ENCODE measurements at places on chromosomes 13 and 19.

DNA sequence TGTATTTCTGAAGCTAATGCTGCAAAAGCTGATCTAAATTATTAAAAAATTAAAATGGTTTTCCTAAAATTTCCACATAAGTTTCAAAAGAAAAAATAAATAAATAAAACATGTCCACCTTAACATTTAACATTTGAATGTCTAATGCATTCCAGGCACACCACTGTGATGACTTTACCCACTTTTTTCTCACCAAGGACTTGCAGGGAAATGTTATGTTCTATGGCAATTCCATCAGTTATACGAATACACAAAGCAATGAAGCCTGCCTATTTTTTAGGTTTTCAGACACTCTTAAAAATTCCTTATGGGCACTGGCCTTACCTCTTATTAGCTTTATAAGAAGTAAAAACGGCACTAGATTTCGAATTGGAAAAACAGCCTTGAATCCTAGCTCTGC is 10.2 kb downstream of the TSC22D1 start:
- DNase-seq = no peak

GRCh38 chr19:33821871-33822270 is 25.2 kb downstream of the KCTD15 start:
- no peak for DNase-seq

DNA sequence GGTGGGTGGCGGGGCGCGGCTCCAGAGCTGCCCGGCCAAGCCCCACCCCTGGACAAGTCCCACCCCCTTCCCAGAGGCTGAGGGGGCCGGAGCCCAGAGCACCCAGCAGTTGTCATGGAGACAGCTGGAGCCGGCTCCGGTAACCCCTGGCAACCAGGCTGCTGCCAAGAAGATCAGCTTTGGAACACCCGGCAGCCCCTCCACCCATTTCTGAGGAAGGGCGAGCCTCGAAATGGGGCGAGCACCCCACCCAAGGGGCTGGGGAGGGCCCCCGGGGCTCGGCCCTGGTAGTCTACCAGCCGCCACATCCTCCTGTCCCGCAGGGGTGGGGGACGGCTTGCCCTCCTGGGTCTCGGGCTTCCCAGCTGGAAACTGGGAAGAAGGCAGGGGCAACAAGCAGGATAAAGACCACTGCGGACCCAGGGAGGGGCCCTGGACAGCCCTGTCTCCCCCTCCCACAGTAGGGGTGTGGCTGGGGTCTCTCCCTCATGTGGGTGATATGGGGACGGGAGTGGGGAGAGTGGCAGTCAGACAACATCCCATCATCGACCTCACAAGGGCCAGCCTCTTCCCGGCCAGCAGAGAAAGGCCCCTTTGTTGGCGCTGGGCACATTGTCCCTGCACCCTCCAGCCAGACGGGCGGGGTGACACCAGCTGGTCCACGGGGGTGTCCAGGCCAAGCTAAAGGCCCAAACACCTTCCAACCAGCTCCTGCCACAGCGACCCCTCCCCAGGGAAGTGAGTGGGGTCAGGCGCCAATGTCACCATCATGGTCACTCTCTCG is 1.5 kb downstream of the CERS1 start:
- DNase-seq = no peak

DNA sequence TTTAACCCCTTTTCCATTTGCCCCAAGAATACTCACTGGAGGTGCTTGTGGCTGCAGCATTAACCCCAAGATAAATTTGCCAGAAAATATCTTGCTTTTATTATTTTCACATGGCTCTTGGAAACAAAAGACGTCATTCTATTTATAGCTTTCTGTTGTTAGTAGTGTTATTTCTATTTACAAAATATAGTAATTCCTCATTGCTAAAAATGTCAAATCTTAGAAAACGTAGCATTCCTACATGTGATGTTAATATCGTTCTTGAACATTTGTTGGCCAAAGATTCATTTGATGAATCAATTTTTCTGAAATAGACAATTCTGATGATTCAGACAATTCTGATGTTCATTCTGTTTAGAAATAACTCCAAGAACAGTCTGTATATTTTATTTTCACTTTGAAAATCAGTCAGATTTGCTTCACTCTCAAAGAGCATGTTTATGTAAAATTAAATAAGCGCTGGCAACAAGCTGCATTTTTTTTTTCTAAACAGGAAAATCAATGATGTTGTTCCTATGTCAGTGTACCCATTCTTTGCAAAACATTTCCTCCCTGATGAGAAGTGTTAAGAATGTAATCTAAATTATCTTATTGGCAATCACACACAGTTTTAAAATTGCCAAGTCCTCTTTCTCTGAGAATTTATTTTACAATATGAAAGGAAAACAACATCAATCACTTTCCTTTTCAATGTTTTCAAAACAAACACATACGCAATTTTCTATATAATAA is 334.0 kb downstream of the KCTD12 start:
- DNase-seq = no peak

DNA sequence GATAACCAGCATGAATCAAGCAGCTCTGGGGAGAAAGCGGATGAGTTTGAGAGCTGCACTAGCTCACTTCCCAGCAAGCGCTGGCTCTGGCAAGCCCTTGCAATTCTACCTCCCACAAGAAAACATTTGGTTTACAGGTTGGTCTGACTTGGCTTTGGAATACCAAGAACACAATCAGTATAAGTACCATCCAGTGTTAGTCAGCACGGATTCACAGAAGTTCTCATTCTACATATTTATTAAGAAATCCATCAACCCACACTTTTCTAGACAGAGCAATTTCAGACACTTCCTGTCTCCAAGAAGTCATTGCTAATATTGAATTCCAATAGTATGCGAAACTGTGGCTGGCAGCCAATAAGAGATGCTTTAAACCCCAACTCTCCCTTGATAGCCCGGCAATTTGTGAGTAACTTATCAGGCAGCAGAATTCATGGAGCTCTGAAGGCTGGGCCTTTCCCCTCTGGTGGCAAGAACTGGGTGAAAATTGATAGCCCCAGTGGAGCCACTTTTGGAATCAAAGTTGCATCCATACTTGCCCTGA is 59.4 kb upstream of the WASF3 start:
- DNase-seq = no peak

DNA sequence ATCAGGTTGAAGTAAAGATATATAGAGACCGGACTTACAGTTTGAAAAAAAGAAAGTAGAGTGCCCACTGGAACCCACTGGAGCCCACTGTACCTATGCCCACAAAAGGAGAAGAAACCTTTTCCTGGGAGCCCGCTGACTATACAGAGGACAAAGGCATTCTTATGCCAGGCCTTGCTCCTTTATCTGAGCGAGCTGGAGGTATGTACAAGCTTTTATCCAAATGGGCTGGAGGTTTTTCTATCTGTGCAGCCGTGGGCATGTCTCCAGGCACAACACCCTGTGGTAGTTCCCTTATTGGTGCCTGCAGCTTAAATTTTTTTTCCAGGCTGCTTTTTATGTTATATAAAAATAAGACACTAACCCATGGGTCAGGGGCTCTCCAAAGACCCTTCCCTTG is 8.4 kb downstream of the ZNF234 start:
- DNase-seq = no peak

DNA sequence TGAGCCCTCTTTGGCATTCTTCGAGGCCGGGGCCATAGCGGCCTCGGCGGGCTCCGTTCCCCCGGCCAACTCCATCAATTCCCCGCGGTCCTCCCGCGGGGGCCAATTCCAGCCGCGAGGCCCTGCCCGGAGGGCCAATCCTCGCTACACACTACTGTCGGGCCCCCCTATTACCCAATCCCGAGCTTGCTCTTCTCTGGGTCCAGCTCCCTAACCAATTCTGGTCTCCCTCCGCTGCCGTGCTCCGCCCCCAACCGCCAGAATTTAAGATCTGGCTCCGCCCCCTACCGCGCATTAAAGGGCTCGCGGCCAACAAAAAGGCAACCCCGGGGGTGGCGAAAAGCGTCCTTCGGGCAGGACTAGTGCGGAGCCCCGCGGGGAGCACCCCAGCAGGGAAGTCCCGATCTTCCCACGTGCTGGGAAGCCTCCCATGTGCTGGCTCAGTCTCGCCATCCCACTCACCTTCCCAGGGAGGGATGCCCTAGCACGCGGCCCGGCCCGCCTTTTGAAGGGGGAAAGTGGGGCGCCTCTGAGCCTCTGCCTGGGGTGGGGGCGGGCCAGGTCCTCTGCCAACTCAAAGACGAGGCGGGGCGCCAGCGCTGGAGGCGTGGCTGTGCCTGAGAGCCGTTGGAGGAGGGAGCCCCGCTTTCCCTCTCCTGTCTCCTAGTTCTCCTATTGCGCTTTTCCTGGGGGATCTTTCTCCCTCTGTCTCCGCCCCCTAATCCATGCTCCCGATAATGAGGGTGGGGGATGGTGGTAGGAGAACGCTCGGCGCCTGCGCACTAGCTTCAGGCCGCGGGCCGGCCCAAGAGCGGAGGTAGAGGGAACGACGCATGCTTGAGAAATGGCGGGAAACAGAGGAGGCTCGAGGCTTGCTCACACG is 3.5 kb downstream of the LIPE start:
- DNase-seq = peak; percentile 83

DNA sequence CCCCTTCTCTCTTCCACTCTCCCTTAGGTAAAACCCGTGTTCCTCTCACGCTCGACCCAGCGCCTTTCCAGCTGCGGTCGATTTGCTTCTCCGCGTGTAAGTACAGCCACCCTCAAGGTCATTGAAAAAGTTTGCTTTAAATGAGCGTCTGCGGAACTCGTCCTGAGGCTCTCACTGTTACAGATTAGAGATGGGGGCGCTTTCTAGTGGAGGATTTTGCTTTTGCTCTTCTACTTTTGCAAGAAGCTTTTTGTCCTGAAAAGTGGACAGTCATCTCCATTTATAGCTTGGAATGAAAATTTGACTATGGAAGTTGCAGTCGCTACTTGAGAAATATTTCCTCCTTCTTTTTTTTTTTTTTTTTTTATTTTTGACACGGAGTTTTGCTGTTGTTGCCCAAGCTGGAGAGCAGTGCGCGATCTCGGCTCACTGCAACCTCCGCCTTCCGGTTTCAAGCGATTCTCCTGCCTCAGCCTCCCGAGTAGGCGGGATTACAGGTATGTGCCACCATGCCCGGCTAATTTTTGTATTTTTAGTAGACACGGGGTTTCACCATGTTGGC is 595 bp upstream of the RAB20 start:
- DNase-seq = no peak

- no peak for DNase-seq
Observed at GRCh38 chr19:47735131-47735530, 10.2 kb upstream of the NOP53 start.

DNA sequence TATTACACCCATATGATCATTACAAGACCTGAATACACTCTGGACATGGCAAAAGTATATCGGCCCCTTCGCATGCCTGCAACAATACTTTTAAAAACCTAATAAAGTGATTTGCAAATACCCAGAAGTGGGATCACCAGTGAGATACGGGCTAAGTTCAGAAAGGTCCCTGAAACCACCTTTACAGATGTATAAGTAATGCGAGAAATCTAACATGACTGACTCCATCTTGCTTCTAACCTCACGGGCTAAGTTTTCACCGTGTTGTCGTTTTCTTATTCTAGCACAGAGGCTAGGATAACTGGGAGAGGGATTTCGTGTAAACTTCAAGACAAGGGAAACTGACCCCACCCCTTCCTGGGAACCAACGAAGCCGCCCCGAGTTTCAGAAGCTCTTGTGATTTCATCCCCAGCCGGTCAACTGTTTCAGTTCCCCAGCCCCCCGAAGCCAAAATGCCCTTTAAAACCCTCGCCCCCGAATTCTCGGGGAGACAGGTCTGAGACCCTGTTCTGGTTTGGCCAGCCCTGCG is 703 bp downstream of the NEK3 start:
- DNase-seq = no peak

DNA sequence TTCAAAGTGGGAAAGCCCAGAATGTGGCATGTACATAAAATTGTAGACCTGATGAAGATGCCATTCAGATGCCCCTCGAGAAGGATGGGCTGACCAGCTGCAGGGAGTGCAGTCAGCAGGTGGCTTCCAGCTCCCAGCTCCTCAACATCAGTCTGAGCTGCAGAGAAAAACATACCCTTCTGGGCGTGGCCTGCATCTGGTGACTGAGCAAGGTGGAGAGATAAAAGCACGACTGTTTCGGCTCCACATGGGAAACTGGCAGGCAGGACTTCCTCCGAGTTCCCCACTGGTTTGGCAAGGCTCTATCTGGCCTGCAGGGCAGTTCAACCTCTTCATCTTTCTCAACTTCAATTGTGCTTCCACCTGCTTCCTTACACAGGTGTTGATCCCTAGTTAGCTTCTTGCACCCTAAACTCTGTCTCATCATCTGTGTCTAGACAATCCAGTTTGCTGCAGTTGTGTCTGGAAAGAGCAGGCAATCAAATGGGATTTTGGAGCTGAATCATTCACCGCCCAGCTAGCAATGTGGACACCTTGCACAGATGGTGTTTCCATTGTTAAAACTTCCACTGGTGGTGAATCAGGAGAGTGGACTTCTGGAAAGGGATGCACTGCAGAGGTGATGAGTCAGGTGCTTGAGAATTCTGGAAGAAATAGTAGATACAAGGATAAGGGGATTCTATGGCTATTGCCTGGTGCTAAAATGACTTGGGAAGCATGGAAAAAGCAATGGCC is 56.8 kb downstream of the POLR1D start:
- no peak for DNase-seq

DNA sequence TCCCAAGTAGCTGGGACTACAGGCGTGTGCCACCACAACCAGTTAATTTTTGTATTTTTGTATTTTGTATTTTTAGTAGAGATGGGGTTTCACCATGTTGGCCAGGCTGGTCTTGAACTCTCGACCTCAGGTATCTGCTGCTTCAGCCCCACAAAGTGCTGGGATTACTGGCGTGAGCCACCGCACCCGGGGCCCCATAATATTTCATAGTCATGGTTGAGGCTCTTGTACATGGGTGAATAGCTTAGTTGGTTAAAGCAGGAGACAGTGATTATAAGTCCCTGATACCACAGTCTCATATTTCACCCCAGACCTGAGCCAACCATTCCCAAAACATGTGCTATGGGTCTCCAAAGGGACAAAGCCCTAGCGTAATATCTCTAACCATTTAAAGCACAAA is 26.1 kb downstream of the MBNL2 start:
- DNase-seq = no peak

- peak; percentile 53 for DNase-seq
Observed at GRCh38 chr13:31199849-31200636, at the start of gene B3GLCT. B3GLCT (plus strand) TSS chr13:31199975; CDS start chr13:31200085, 110 bp downstream.

DNA sequence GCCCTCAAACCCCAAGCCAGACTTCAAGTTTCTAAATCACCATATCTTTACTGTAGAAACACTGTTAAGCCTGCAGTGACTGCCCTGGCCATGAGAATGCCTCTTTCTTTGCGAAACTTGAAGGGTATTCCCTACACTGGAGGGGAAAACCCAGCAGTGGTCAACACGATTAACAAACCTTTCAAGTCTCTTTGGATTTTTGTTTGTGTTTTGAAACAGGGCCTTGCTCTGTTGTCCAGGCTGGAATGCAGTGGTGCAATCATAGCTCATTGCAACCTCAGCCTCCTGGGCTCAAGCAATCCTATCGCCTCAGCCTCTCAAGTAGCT is 17.4 kb upstream of the POMP start:
- no peak for DNase-seq

GRCh38 chr13:110820322-110820721 is 94.5 kb downstream of the ANKRD10 start:
- DNase-seq = no peak

DNA sequence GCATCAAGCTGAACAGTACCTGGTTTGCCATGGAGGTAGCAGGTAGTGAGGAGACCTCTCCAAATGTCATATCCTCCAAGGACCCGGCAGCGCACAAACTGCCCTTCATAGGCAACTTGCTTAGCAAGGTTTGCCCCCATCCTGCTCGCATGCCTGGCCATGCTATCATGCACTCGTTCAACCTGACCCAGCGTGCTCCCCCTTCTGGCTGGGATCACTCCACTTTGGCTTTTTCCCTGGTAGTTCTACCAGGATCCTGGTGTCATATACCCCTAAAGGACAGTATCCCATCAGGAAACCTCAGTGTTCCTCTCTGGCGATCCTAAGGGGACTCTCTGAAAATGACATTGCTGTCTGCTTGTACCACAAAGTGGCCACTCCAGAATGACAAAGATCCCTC is 38.6 kb upstream of the ZNF30 start:
- DNase-seq = no peak
